Astrocyte (in vitro differentiated cells and primary cell): ENCODE measurements at places on chromosomes 12 and 14.
A peak's percentile ranks its signal among the peaks of the same experiment; 100 is the strongest.

DNA sequence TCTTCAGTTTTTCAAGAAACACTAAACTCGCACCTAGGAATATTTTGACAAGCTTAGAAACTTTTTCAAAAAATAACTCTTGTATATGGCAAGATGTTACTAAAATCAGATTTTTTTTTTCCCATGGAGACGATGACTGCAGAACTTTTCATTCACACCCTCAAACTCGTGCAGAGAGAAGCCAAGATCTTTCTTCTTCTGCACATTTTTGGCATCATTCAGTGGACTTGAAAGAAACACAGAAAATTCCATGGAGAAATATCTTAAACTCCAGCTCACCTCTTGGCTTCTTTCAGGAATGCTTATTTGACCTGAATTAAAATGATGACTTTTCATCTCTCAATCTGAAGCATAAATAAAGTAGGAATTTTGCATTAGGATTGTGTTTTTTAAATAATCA is 919.4 kb downstream of the NRXN3 start:
- no peak overlapping the region for H3K27ac ChIP-seq
- peak; percentile 12 for DNase-seq
- H3K36me3 ChIP-seq, result no peaks in the 10 kb centered on the region
- no peaks in the 10 kb centered on the region for H3K4me1 ChIP-seq

DNA sequence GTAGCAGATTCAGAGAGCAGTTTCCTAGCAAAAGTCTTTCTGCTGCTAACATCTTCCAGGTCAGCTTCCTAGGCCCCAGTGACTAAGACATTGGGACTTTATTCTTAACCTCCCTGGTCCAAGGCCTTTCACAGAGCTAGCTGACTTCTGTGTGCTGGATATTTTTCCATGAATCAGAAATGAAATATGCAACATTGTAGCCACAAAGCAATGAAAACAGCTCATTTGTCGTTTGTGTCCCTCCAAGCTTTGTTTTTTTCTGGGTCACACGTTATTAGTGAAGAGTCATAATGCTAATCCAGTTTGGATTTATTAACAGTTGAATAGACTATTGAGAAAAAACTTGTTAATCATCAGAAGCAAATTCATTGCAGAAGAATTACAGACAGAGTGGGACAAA is 82.4 kb downstream of the ARF6 start:
- peaks cover 51% of the 10 kb centered on the region for H3K4me1 ChIP-seq
- no peaks in the 10 kb centered on the region for H3K27me3 ChIP-seq
- peak; percentile 96 for DNase-seq
- peak overlapping the region; percentile 86 for H3K27ac ChIP-seq
- no peak overlapping the region for H3K4me3 ChIP-seq
- H3K36me3 ChIP-seq, result no peaks in the 10 kb centered on the region

GRCh38 chr14:35741345-35742031 is 67.6 kb downstream of the RALGAPA1 start:
- no peak overlapping the region for H3K27ac ChIP-seq
- no peaks in the 10 kb centered on the region for H3K4me1 ChIP-seq
- H3K36me3 ChIP-seq, result peaks cover 3% of the 10 kb centered on the region
- DNase-seq, result peak; percentile 2
- no peak overlapping the region for H3K4me3 ChIP-seq
- no peaks in the 10 kb centered on the region for H3K27me3 ChIP-seq

DNA sequence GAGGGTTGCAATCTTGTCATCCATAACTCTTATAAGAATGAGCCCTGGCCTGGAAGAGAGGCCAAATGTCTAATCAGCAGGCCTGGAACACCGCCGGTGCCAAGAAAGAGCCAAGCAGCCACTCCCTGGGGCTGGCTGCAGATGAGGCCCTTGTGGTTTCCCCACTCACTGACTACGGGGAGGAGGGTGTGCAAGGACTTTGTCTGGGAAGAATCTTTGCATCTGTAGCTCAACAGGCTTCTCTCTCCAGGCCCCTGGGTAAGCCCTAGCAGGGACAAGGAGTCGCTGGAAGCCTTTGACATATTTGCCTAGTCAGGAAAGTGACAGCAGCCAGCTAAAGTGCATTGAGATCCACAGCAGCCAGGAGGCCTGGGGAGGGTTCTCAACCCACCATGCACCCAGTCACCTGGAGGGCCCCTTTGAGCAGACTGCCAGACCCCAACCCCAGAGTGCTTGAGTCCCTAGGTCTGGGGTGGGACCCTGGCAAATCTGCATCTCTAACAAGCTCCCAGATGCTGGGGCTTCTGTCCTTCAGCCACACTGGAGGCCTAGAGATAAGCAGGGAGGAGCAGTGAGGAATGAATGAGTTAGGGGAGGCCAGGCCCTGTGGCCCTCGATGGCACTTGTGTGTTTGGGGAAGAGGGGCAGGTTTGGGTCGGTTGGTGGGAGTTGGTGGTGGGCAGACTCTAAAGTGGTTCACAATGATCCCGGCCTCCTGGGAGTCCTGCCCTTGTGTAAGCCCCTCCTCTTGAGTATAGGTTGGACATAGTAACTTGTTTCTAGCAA is 13.9 kb upstream of the LRTM2 start:
- no peaks in the 10 kb centered on the region for H3K27me3 ChIP-seq
- peaks cover 18% of the 10 kb centered on the region for H3K4me1 ChIP-seq
- H3K36me3 ChIP-seq, result no peaks in the 10 kb centered on the region
- peak; percentile 16 for DNase-seq

DNA sequence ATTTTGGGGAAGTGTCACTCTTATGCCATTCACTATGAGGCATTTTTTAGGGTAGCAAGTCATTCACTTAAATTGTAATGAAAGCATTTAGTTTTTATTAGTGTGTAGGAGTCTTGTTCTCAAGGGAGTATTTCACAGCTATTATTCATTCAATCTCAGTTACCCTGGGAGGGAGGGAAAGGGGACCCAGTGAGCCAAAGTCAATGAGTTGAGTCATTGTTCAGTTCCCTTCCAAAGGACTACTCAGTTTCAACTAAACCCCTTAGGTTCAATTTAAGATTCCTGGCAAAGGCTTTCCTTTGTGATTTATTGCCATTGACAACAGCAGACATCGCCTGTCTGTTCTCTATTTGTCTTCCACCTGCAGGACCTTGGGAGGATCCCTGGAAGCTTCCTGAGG is 29.3 kb upstream of the RASSF8 start:
- no peaks in the 10 kb centered on the region for H3K27me3 ChIP-seq
- H3K27ac ChIP-seq, result no peak overlapping the region
- no peaks in the 10 kb centered on the region for H3K36me3 ChIP-seq
- H3K4me1 ChIP-seq, result no peaks in the 10 kb centered on the region
- H3K4me3 ChIP-seq, result no peak overlapping the region

GRCh38 chr12:131950182-131950913 is 606 bp downstream of the EP400 start:
- no peaks in the 10 kb centered on the region for H3K36me3 ChIP-seq
- DNase-seq, result no peak
- H3K4me3 ChIP-seq, result peak overlapping the region; percentile 78
- H3K27ac ChIP-seq, result peak overlapping the region; percentile 72
- H3K4me1 ChIP-seq, result no peaks in the 10 kb centered on the region
- no peaks in the 10 kb centered on the region for H3K27me3 ChIP-seq

GRCh38 chr12:132494294-132495164 is 4.6 kb downstream of the FBRSL1 start:
- DNase-seq, result no peak
- H3K36me3 ChIP-seq, result no peaks in the 10 kb centered on the region
- H3K4me1 ChIP-seq, result peaks cover 17% of the 10 kb centered on the region
- H3K27ac ChIP-seq, result no peak overlapping the region
- H3K4me3 ChIP-seq, result no peak overlapping the region
- no peaks in the 10 kb centered on the region for H3K27me3 ChIP-seq

DNA sequence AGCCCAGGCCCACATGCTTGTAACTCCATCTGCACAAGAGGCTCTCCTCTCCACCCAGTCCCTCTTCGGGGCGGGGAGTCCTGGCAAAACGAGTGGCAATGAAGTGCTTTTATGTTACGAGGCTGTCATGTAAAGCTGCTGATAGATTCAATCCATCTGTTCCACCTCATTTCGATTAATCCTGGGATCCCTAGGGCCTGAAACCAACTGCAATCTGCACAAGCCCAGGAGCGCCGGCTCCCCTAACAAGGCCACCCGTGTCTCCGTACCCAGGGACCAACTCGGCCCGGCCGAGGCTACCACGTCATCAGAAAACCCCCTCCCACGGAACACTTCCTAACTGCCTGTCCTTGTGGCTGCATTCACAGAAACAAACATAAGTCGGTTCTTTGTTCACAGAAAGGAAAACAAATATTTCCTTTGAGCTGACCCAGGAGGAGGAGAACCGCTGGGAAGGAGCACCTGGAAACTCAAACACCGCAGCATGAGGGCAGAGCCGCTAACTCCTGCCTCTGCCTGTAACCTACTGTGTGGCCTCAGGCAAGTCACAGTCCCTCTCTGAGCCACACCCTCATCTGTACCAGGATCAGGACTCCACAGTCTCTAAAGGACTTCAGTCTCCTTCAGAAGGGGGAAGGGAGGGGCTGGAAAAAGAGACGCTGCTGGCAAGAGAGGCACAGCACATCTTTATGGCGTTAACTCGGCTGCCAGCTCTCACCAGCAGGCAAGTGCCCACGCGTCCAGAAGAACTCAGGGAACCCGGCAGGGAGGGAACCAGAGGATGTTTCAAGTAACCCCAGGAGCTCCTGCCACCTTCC is 47.8 kb downstream of the CCDC88C start:
- no peaks in the 10 kb centered on the region for H3K36me3 ChIP-seq
- no peak overlapping the region for H3K27ac ChIP-seq
- DNase-seq, result no peak
- H3K27me3 ChIP-seq, result peaks cover 20% of the 10 kb centered on the region

GRCh38 chr12:53719649-53720048 is 7.6 kb downstream of the CALCOCO1 start:
- H3K36me3 ChIP-seq, result peaks cover 9% of the 10 kb centered on the region
- no peaks in the 10 kb centered on the region for H3K4me1 ChIP-seq
- H3K4me3 ChIP-seq, result no peak overlapping the region

DNA sequence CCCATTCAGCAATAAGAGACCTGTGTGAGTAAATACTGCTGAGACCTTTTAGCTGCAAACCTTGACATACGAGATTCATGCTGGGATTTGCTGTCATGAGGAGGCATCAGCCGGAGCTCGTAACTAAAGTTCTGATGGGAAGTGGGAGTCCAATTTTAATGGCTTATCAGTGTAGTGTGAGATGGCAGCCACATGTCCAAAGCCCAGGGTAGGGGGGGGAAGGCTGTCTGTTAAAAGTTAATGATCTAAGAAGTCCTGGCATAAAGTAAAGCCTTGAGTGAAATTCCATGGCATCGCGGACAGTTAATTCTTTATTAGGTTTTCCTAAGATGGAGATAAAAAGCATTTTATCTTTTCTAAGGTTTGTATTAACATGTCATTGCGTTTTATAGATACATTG is 240.0 kb downstream of the AACS start:
- DNase-seq, result no peak
- no peak overlapping the region for H3K4me3 ChIP-seq
- H3K36me3 ChIP-seq, result no peaks in the 10 kb centered on the region
- no peak overlapping the region for H3K27ac ChIP-seq
- no peaks in the 10 kb centered on the region for H3K4me1 ChIP-seq
- H3K27me3 ChIP-seq, result no peaks in the 10 kb centered on the region
